ENCODE measurements at places on chromosomes 1 and 21. TPM values are rescaled to one million over a fixed set of nuclear protein-coding genes. Genes with fewer than 3 reads are reported as not detected.

DNA sequence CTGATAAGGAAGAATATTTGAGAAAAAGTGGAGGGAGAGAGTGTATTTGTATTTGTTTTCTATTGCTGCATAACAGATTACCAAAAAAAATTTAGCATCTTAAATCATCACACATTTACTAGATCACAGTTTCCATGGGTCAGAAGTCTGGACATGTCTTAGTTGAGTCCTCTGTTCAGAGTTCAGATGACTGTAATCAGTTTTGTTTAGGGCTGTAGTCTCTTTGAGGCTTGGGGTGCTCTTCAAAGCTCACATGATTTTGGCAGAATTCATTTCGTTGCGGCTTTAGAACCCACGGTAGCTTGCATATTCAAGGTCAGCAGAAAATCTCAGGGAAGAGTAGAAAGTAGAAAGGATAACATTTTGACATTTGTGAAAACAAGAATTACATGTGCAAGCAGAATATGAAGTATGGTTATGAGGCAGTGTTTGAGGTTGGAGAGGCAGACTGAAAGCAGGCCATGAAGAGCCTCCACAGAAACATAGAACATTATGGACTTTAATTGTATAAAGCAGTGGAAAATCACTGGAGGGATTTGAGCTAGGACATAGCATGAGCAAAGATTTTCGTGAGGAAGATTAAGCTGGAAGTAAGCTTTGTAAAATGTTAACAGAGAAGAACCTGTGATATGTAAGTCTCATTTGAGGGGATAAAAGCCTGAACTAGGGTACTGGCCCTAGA is 110.6 kb upstream of the GPR52 start:
- H3K27ac ChIP-seq: no peak overlapping the region
- H3K4me1 ChIP-seq: peaks cover 12% of the 10 kb centered on the region
- peaks cover 9% of the 10 kb centered on the region for H3K36me3 ChIP-seq
- no peak overlapping the region for H3K4me3 ChIP-seq
- no peaks in the 10 kb centered on the region for H3K27me3 ChIP-seq
- no peak for DNase-seq

DNA sequence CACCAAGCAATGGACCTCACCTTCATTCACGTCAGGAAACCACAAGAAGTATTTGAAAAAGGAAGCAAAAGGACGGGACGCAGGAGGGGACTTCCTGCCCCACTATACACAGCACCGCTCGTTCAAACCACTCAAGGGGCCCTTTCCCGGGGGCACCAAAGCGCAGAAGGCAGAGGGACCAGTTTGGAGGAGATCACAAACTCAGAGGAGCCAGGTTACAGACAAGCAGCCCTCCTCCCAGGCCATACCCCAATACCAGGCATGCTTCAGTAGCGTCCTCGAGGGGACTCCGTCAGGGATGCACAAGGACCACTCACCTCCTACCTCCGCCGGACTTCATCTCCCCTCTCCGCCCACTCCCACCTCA is 685 bp downstream of the CRTC2 start:
- peak; percentile 65 for DNase-seq
- peaks cover 51% of the 10 kb centered on the region for H3K4me1 ChIP-seq
- H3K4me3 ChIP-seq: peak overlapping the region; percentile 97
- H3K27me3 ChIP-seq: no peaks in the 10 kb centered on the region

GRCh38 chr21:15298306-15298705 is 233.5 kb upstream of the NRIP1 start:
- H3K27me3 ChIP-seq: peaks cover 2% of the 10 kb centered on the region
- H3K36me3 ChIP-seq: no peaks in the 10 kb centered on the region
- H3K4me3 ChIP-seq: no peak overlapping the region
- DNase-seq: no peak

Gene AKNAD1
- total RNA-seq: not detected

Gene SPEN
- 37.0 TPM for total RNA-seq

- H3K27ac ChIP-seq: no peak overlapping the region
- peaks cover 25% of the 10 kb centered on the region for H3K36me3 ChIP-seq
- no peak overlapping the region for H3K4me3 ChIP-seq
- no peaks in the 10 kb centered on the region for H3K27me3 ChIP-seq
- H3K4me1 ChIP-seq: peaks cover 23% of the 10 kb centered on the region
These were observed 39.4 kb downstream of the CAPN2 start for GRCh38 chr1:223751696-223752095.

Gene SPATA6
- 1.9 TPM for total RNA-seq

DNA sequence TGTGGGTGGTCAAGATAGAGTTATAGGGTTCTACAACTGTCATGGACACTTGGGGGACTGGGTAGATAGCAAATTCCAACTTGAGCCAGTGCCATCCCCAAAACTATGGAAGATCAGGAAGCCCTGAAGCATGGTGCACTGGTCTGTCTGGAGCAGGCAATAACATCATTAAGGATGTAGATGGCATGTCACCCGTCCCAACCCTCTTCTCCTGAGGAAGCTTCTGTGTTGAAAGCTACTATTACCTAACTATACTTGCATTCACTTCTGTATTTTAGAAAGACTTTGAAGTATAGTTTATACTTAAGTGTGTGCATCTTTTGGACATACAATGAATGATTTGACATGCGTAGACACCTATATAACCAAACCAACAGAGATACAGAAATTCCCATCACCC is 32.9 kb downstream of the RABIF start:
- no peak overlapping the region for H3K27ac ChIP-seq
- H3K27me3 ChIP-seq: peaks cover 12% of the 10 kb centered on the region
- no peaks in the 10 kb centered on the region for H3K36me3 ChIP-seq
- H3K4me3 ChIP-seq: no peak overlapping the region

GRCh38 chr1:165443539-165444311 is 1.2 kb downstream of the RXRG start:
- no peak overlapping the region for H3K27ac ChIP-seq
- peaks cover 30% of the 10 kb centered on the region for H3K27me3 ChIP-seq
- DNase-seq: peak; percentile 17
- no peaks in the 10 kb centered on the region for H3K36me3 ChIP-seq
- no peaks in the 10 kb centered on the region for H3K4me1 ChIP-seq

GRCh38 chr21:18275781-18276180 is 31.1 kb downstream of the CHODL start:
- DNase-seq: no peak
- no peaks in the 10 kb centered on the region for H3K4me1 ChIP-seq
- no peaks in the 10 kb centered on the region for H3K36me3 ChIP-seq
- H3K27ac ChIP-seq: no peak overlapping the region

Gene ERO1B
- 2.9 TPM for total RNA-seq

- peaks cover 25% of the 10 kb centered on the region for H3K27me3 ChIP-seq
- peaks cover 7% of the 10 kb centered on the region for H3K4me1 ChIP-seq
- DNase-seq: peak; percentile 79
- no peaks in the 10 kb centered on the region for H3K36me3 ChIP-seq
These were observed 98.9 kb upstream of the BACE2 start for GRCh38 chr21:41068967-41069642.

Gene C1orf87
- not detected for total RNA-seq

DNA sequence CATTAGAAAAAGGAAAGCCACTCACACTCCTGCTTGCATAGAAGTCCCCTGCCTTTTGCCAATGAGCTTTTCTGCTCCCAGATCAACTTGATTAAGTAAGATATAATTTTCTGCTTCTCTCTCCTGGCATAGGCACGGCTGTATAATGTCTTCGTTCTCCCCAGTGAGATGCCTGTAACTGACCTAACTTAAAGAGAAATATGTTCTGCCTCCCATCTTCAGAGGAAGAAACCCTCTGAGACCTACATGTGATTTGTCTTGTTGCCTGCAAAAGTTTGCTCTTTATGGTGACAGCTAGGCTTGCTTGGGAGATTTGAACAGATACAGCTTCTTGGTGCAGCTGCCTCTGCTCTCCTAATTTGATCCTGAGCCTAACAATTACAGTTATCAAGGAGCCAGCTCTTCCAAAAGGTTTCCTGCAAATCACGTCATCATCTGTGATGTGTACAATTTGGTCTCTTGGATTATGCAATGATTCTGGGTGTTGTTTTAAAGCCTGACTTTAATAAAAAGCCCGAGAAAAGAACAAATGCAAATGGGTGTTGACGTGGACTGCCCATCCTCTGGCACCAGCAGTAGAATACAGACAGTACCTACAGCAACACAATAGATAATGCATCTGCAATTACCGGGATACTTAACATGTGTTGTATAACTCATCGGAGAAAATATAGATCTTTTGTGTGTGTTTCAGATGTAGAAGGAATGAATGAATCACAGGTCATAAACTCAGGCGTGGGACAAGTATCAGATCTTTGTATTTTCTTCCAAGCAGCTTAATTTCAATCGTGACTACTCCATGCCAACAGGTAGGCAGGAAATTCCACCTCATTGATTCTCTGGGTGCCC is 76.2 kb upstream of the KAZN start:
- H3K4me3 ChIP-seq: no peak overlapping the region
- no peaks in the 10 kb centered on the region for H3K4me1 ChIP-seq
- no peak overlapping the region for H3K27ac ChIP-seq
- H3K27me3 ChIP-seq: peaks cover 5% of the 10 kb centered on the region

DNA sequence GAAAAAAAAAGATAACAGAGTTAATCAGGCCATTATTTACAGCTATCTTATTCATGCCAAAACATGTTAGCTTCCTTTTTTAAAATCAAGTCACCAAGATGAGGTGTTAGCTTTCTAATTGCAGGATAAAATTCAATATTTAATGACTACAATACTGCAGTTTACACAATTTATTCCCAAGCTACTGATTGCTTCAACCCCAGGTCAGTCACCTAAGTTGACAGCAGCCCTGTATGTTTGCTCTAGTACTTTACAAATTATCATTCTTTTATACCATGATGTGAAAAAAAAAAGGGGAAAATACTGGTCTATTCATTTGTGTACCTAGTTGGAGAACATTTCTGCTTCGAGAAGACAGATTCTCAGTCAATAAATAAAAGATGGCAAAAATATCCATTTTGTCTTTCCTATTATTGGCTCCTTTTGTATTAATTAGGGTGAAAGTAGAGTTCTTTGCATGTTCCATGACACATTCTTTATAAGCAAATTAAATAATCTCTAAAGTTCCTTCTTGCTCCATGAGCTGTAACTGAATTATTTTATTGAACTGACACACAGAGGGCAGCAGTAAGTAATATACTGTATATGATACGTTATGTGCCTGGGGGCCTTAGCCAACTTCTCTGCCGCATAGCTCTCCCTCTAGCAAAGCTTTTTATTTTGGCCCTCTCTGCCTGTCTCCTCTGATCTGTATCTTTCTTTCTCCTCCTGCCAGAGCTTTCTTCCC is 48.0 kb downstream of the DIPK1A start:
- H3K4me3 ChIP-seq: no peak overlapping the region
- H3K27me3 ChIP-seq: no peaks in the 10 kb centered on the region
- H3K4me1 ChIP-seq: peaks cover 24% of the 10 kb centered on the region
- DNase-seq: no peak
- no peak overlapping the region for H3K27ac ChIP-seq
- H3K36me3 ChIP-seq: peaks cover 4% of the 10 kb centered on the region

Gene E2F2
- total RNA-seq: 26.3 TPM

Gene EEIG2
- total RNA-seq: 8.7 TPM

DNA sequence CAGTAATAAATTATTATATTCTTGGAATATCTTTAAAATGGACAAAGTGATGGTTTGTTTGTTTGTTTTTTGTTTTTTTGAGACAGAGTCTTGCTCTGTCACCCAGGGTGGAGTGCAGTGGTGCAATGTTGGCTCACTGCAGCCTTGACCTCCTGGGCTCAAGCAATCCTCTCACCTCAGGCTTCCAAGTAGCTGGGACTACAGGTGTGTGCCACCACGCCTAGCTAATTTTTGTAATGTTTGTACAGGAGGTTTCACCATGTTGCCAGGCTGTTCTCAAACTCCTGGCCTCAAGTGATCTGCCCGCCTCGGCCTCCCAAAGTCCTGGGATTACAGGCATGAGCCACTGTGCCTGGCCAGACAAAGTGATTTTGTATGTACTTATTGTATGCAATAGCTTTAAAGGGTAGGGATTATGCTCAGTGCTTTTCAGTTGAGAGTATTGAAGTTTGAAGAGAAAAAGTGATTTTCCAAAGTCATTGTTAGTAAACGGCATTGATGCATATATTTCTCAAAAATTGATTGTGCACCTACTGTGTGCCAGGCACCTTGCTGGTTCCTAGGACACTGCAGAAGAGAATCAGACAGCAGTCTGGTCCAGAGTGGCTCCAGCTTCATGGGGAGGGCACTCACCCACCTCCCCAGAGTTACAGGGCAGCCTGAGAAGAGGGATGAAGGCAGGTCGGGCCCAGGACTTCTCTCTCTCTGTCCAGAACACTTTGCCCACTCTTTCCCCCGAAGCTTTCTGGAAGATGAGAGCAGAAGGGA is 34.2 kb upstream of the TTC22 start:
- no peaks in the 10 kb centered on the region for H3K4me1 ChIP-seq
- H3K4me3 ChIP-seq: no peak overlapping the region
- peaks cover 1% of the 10 kb centered on the region for H3K27me3 ChIP-seq
- DNase-seq: no peak

DNA sequence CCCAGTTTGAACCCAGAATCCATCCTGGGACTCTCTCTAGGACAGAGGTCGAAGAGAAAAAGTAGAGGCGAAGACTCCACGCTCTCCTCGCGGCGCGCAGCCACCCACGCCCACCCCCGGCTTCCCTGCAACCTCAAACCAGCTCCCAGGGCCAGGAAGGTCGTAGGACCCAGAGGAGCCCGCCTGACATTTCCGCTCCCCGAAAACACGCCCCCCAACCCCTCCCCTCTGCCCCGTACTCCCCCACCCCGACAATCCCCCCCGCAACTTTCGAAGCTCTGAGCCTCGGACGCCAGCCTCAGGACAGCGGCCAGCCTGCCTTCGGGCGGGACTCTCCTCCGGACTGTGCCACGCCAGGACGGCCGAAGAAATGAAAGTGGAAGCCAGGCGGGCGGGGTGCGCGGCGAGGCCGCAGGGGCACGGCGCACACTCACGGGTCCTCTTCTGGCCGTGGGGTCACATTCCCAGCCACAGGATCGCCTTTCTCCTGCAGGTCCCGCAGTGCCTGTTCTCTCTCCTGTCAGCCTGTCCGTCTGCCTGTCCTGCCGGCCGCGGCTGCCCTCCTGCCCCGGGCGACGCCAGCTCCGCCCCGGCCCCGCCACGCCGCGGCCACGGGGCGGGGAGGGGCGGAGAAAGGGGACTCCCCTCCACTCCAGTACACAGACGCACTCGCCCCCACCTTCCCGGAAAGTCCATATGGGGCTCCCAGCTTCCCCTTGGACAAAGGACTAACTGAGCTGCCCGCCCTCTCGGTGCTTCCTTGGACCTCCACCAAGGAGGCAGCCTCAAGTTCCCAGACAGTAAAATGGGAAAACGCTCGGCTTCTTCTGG is at the start of gene MOB3C:
Gene MOB3C, minus strand, starts transcription at position 535 of the 831 bp plus-strand sequence. CDS start 3,490 bp downstream, outside the sequence.
- H3K27ac ChIP-seq: peak within 1 kb of the TSS; percentile 81
- H3K4me1 ChIP-seq: peaks cover 51% of the 10 kb centered on the region
- H3K36me3 ChIP-seq: no peaks in the 10 kb centered on the region
- no peaks in the 10 kb centered on the region for H3K27me3 ChIP-seq

Gene SERTAD4
- total RNA-seq: not detected

DNA sequence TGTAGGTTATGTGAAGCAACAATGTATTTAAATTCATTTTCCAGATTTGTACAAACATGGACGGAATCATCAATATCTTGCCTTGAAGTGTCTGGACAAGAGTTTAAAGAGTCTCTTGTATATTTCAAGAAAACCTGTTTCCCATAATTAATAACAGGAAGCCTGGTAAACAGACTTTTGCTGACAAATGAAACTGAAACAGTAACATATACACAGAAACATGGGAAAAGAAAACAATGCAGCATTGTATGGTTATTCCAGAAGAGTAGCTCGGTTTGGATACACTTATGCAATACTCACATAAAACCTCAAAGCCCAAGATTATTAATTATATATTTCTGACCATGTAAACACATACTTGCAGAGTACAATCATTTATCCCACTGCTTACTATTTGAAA is 265.5 kb downstream of the PTPRC start:
- no peaks in the 10 kb centered on the region for H3K36me3 ChIP-seq
- peaks cover 20% of the 10 kb centered on the region for H3K4me1 ChIP-seq

- H3K4me1 ChIP-seq: no peaks in the 10 kb centered on the region
- peaks cover 2% of the 10 kb centered on the region for H3K27me3 ChIP-seq
- no peak overlapping the region for H3K27ac ChIP-seq
- peak; percentile 34 for DNase-seq
- no peak overlapping the region for H3K4me3 ChIP-seq
These were observed 77.6 kb upstream of the CHRM3 start for GRCh38 chr1:239308701-239309333.

Gene PTGFR
- total RNA-seq: not detected

Gene RGS13
- total RNA-seq: not detected
